H7 (cell line): ENCODE measurements at places on chromosomes 4 and X. TPM values are rescaled to one million over a fixed set of nuclear protein-coding genes. Genes with fewer than 3 reads are reported as not detected.

GRCh38 chrX:32749070-32749469 is 462.3 kb downstream of the DMD start:
- no peak for DNase-seq

Gene ARHGAP6
- 1.7 and 2.0 TPM in 2 replicates for total RNA-seq

DNA sequence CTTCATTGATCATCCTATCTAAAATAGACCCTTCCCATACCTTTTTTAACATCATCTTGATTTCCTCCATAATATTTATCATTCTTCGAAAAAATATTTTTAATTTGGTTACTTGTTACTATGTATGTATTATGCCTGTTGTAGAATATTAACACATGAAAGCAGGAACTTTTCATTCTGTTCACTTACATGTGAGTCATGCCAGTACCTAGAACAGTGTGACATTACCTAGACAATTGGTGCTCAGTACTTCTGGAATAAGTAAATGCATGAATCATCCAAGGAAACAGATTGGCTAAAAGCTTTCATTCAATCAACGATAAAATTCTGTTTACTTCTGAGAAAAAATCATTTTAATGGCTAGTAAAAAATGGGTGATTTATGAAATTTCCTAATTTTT is 76.4 kb downstream of the CXXC4 start:
- DNase-seq, result no peak

Gene COL4A6
- 23.7 and 26.8 TPM in 2 replicates for total RNA-seq

DNA sequence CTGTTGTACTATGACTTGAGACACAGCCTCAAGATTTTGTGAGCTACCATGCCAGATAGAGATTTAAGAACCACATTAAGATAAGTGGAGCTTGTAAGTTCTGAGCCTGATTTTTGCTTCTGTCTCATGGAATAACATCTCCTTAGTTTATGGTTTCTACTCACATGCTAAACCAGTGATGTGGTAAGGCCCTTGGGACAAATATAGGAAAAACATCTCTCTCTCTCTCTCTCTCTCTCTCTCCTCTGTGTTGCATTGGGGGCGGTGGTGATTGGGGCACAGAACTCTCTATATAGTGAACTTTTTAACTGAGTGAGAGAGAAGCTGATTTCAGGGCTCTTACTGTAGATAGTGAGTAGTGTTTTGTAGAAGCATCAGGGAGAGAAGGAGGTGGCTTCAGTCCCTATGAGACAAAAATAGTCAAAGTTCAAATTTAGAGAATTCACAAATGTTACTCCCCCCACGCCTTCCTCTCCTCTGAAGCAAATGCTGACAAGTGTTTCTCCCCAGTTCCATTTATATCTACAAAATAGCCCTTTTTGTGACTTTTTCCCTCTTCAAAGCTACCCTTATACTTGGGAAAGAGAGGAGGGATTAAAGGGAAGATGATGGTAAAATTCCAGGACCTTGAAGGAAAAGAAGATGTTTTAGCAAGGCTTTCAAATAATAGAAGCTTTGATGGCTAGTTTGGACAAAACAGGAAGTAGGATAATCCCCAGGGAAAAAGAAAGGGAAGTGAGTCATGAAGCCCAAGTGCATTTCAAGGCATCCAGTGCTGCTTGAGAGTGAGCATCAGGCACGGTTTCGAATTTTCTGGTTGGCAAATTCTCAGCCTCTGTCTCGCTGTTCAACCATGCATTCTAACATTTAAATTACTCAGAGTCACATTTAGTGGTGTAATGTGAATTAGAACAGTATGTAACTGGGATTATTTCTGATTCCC is 134.3 kb upstream of the AP1S2 start:
- DNase-seq, result no peak

Gene CFAP47
- total RNA-seq, result 0.07 TPM in 1 of 2 replicates, not detected in the other

GRCh38 chr4:108527723-108528122 is 92.7 kb upstream of the RPL34 start:
- DNase-seq, result no peak

Gene GRIA3
- 1.5 and 1.8 TPM in 2 replicates for total RNA-seq

- DNase-seq, result peak; percentile 75
Observed at GRCh38 chrX:72130762-72131250, 909 bp downstream of the RTL5 start.

DNA sequence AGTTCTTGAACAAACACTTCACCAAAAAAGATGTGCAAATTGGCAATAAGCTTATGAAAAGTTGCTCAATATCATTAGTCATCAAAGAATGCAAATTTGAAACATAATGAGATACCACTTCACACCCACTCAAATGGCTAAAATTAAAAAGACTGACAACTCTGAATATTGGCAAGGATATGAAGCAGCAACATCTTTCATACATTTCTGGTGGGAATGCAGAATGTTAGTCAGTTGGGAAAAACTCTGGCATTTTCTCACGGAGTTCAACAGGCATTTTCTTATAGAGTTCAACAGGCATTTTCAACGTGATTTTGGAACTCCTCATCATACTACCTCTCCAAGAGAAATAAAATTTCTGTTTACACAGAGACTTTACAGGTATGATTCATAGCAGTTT is 297.4 kb upstream of the MAGEC2 start:
- DNase-seq, result no peak

- DNase-seq, result no peak
Observed at GRCh38 chr4:56148428-56148827, 199.7 kb downstream of the CEP135 start.

Gene SSX4B
- 0.26 TPM in 1 of 2 replicates, not detected in the other for total RNA-seq

DNA sequence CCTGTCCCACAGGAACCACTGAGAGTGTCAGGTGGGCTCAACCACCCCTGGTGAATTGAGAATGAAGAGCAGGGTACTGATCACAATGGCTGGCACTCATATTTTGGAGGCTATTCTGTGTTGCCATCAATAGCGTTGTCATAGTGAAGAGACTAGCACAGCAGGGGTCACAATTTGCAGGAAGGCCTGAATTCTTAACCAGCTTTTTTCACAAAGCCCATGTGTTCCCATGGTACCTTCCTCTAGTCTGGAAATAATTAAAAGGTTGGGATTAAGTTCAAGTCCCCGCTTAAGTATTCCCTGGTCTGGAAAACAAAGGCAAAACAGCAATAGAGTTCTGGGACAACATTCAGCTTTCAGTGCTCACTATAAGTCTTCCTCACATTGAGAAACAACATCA is 1051.7 kb downstream of the C4orf33 start:
- DNase-seq, result no peak

DNA sequence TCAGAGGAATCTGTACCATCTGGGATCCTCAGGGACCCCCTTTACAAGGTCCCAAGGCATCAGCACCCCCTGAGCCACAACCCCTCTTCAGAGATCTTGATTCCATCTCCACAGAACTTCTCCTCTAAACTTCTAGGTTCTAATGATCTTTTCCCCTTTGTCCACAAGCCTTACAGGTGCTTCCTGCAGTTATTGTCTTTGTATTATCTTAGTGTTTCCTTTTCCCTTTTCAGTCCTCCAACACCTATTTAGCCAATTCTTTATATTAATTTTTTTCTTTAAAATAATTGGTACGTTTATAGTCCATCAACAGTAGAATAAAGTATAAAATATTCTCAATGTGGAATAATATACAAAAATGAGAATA is 35.2 kb upstream of the FAM241A start:
- DNase-seq, result no peak

DNA sequence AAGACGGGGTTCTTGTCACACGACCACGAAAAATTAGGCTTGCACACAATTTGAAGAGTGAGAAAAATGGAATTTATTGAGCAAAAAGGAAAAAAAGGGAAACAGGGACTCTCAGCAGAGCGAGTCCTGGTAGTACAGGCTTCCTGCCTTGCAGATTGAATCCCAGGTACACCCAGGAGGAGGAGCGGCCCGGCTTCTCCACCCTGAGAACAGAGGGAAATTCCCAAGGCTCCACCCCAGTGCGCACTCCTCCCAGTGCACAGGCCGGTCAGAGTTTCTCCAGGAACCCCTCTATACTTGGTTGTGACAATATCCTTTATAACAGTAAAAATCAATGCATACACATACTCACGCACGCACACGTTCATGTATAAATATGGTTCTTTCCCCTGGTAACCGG is 22.0 kb downstream of the SLC4A4 start:
- DNase-seq, result peak; percentile 5

Gene QDPR
- 12.2 and 12.8 TPM in 2 replicates for total RNA-seq

Gene LIMCH1
- total RNA-seq, result 0.76 and 0.85 TPM in 2 replicates

Gene SCD5
- 2.3 and 4.8 TPM in 2 replicates for total RNA-seq

- DNase-seq, result no peak
Observed at GRCh38 chrX:53115550-53115874, 21.6 kb downstream of the KANTR start.

Gene GLRA2
- not detected in 2 replicates for total RNA-seq

DNA sequence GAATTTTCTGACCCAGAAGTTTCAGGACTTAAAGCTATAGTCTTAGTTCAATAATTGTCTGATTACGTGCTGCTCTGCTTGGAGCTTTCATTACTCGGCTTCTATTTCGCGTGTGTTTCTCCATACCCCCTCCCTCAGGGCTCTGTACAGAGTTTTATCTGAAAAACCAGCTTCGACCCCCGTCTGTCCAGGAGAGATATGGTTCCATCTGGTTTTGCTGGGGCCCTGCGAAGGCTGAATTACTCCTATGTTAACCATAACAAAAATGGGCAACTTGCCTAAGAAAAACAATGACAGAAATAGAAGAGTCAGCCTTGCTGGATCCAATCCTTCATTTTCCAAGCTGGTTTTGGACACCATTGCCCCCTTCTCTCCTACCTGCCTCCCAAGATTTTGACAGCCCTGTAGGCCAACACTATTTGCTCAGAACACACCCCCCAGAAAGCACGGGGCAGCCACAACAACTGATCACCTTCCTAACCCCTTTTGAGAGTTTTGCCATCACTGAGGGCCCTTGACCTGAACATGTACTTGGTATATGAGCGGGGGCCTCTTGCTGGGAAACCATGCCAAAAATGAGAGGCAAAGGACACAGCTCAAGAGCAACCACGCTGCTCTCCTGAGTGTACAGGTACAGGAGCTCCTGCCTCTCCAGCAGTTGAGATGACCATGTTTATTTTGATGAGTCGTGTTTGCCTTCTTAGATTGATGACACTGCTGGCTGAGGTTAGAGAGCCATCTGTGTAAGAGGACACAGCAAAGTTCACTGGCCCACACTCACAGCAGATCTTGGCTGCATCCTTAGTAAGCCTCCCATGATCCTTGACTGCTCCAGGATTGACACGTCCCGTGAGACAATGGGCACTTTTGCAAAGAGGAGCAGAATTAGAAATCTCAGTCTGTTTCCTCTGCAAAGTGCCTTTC is 36.2 kb upstream of the ATP6AP2 start:
- no peak for DNase-seq

DNA sequence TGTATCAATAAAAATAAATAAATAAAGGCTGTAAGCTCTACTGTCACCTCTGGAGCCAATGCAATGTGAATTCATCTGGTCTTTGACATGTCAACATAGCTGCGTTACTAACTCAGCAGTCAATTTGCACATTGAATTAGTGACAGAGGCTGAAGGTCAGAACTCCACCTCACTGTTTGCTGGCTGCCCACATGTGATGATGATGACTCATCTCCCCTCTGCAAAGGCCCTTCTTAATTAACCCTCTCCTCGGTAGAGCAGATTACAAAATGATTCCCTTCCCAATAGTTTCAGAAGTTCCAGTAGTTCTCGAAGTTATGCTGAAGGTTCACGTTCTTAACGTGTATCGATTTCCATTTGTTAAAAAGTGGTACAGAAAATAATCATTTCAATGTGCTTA is 1626.0 kb upstream of the TENM3 start:
- DNase-seq, result peak; percentile 35

- DNase-seq, result no peak
Observed at GRCh38 chrX:72366178-72366577, 60.5 kb upstream of the CITED1 start.

DNA sequence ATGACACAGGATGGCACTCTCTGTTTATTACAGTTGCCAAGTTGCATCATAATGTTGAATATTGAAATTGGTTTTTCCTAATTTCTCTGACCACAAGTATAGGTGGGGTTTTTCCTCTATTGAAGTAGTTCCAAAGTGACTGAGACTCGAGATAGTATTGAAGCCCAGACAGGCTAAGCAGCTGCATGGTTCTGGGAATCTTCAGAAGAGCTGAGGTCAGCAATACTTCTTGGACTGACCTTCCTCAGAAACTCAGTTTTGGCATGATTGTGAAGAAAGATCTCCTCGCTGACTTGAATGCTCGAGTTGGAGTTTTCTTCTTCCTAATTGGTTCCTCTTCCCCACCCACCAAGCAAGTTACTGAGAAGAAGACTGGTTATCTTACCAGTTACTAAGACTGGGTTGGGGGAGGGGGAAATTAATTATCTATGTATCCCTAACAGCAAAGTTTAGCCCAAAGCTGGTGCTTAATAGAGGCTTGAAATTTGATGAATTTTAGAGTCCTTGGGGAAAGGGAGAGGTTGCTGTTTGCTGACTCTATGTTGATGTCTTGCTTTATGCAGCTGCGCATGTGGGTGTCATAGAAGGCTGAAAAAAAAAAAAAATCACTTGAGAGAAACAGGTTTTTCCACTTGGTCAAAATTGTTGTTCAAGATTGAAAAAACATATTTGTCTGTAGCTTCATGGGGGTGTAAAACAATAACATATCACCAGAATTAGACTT is 91.1 kb downstream of the P2RY10 start:
- DNase-seq, result no peak

Gene GNRHR
- not detected in 2 replicates for total RNA-seq

DNA sequence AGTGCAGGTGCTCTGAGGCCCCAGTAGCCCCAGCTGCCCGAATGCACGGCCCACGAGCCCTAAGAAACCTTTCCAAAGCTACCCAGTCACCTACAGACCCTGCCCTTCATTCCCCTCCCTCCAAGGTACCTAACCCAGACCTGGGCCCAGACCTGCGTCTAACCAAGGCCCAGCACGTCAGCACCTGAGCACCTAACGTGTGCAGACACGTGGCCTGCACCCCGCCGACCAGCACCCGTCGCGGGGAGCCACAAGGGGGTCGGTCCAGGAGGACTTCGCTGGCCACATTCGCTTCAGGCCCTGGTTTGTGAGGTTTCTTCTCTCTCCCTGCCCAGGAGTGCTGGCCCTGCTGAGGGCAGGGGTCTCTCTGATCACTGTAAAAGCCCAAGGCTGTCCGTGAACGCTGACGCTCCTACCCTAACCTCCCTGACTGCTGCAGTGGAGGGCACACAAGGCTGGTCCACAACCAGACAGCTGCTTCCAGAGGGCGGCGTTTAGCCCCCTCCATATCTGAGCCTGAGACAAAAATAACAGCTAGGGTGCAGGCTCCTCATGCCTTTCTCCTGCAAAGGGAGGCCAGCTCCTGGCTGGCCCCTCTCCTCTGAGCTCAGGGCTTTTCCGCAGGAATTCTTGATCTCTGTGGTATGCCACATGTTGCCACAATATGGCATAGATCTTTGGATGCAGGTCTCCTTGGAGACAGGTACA is 31.8 kb downstream of the WDR1 start:
- peak; percentile 41 for DNase-seq

GRCh38 chr4:40800064-40800463 is 50.3 kb downstream of the NSUN7 start:
- DNase-seq, result no peak

DNA sequence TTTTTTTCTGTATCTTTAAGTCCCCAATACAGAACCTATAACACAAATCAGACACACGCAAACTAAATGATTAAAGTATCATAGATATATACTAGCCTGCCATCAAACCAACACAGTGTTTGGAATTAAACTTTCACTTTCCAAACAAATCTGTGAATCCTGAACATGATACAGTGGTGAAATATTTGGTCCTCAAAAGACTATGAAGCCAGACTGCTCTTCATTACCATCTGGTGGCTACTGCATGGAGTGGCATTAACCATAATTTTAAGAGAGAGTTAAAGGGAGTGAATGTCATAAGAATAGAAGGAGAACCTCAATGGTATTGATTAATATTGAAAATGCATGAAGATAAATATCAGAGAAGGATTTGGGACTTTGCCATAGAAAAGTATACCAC is 9.2 kb upstream of the GABRA4 start:
- DNase-seq, result peak; percentile 18

GRCh38 chrX:37677765-37678164 is 7.8 kb upstream of the XK start:
- no peak for DNase-seq
